ENCODE measurements at places on chromosomes 7 and 10. TPM values are rescaled to one million over a fixed set of nuclear protein-coding genes. Genes with fewer than 3 reads are reported as not detected.

DNA sequence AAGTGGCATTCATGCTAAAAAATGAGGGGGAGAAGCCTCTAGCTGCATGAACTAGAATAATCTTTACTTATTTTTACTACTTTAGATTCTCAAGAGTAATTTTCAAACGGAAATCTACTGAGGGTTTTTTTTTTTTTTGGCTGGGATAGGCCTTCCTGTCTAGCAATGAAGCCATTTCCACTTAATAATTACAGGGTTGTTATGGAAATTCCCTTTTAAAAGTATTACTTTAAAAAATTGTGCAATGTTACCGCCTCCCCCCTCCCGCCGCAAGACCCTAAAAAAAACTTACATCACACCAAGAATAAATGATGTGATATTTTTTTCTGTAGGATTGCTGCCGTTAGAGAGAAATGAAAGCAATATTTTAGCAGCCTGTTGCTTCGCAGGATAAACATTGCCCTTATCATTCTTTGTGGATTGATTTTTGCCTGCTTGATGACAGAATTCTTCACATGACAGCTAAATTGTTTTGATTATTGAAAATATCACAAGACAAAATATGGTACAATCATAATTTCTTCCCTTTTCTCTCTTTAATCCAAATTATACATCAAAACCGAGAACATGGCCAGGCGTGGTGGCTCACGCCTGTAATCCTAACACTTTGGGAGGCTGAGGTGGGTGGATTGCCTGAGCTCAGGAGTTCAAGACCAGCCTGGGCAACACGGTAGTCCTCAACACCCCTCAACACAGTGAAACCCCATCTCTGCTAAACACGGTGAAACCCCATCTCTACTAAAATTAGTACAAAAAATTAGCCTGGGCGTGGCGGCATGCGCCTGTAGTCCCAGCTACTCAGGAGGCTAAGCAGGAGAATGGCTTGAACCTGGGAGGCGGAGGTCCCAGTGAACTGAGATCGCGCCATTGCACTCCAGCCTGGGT is 32.8 kb downstream of the ARL4A start:
- no peak for ATAC-seq
- H3K27me3 ChIP-seq: no peaks in the 10 kb centered on the region
- H3K4me3 ChIP-seq: peak overlapping the region; percentile 40
- peaks cover 17% of the 10 kb centered on the region for H3K4me1 ChIP-seq
- no peaks in the 10 kb centered on the region for H3K36me3 ChIP-seq

Gene GPR26
- total RNA-seq: not detected

DNA sequence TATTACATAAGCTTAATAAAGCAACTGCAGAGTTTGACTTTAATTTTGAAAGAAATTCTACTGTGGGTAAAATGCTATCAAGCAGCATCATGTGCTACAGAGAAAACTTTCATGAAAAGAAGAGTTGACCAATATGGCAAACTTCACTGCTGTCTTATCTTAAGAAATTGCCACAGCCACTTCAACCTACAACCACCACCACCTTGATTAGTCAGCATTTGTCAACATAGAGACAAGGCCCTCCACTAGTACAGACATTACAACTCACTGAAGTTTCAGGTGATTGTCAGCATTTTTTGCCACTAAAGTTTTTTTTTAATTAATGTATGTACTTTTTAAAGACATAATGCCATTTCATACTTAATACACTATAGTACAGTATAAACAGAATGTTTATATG is 350.3 kb downstream of the HPSE2 start:
- no peak overlapping the region for H3K27ac ChIP-seq
- no peak for ATAC-seq
- H3K4me1 ChIP-seq: no peaks in the 10 kb centered on the region
- H3K4me3 ChIP-seq: no peak overlapping the region
- no peaks in the 10 kb centered on the region for H3K36me3 ChIP-seq

Gene HYAL4
- total RNA-seq: not detected
